ENCODE measurements at places on chromosomes 2 and 18.

DNA sequence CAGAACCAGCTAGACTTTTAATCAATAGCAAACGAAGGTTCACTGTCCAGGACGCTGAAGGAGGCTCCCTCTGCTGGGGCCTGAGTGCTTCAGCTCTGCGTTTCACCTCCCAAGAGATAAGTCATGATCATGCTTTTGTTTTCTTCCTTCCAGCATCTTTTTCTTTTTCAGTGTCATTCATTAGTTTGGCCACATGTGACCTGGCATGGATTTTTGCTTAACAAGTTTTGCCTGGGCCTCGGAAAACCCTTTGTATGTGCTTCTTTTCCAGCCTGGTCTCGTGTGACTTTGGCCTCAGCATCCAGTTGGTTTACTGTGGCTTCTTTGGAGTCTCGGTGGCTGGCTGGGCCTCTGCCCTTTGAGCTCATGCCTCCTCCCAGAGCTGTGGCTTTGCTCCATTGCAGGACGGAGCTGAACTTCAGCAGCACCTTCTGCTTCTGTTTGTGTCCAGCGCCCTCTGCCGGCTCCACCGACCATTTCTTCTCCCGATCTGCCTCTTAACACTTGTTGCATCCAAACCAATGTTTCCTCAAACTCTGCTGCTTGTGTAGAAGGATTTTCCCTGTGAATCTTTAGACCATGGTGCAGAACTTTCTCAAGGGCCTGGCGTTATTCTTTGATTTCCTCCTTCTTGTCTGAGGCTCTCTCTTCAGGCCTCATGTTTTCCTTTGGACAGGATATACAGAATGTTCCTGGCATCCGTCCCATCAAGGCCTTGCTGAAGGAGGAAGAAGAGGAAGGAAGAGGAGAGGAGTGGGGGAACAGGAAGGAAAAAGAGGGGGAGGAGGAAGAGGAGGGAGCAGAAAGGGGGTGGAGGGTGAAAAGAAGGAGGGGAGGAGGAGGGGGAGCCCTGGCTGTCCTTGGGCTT, 23.6 kb upstream of the HES6 start:
- DNase-seq, result peak; percentile 52

DNA sequence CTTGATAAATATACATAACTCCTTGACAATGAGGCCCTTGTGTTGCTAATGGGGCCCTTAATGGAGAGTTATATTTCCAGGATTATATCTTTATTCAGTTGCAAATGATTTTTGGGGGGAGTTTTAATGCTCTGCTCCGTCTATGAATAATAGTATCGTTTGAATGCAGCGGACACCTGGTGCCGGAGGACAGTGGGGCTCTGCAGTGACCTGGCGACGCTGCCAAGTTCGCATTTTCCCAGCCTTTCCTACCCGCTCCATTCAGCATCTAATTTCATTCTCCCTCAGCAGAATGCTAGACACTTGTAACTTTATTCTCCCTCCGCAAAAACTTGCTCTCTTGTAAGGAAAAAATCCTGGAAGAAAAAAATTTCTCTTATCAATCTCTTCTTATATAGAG, 257.6 kb upstream of the SALL3 start:
- DNase-seq, result no peak

DNA sequence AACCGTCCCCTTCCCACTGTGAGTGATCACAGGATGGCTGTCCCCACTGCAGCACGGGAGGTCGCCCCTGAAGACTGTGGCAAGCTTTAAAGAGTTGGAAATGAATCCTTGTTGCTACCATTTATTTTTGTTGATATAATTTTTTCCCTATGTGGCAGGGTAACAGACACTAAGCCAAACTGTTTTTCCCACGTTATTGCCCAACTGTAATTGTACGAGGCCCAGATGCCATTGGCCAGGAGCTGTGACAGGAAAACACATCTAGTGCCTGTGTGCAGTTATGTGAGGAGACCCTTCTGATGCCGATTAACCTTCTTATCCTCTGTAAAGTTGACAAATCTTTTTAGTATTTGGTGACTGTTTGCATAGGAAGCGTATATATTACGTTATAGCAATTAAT, 44.2 kb downstream of the MRPS9 start:
- no peak for DNase-seq

DNA sequence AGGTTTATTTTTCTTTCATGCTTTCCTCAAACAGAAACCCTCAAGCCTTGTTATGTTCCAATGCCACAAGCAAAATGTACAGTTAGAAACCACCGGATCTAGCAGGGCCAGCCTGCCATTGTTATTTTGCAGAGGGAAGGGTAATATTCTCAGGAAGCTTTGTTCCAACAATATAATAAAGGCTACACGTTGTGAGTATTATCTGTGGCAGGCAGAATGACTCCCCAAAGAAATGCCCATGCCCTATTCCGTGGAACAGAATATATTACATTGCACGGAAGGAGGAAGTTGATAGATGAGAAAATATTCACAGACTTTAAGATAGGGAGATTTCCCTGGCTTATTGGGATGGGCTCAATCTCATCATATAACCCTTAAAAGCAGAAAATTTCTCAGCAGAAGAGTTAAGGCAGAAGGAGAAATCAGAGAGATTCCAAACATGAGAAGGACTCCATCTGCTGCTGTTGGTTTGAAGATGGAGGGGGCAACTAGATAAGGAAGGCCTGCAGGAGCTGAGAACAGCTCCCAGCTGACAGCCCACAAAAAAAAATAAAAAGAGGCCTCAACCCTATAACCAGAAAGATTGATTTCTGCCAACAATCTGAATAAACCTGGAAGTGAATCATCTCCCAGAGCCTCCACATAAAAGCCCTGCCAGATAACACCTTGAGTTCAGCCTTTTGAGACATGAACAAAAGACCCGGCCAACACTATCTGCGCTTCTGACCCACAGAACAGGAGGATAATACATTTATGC, 466.6 kb downstream of the LPIN1 start:
- DNase-seq, result no peak

- no peak for DNase-seq
These were observed 2.2 kb upstream of the PARD3B start for GRCh38 chr2:204542982-204543608.

- DNase-seq, result no peak
These were observed 453.7 kb upstream of the CELF4 start for GRCh38 chr18:38019292-38019691.

DNA sequence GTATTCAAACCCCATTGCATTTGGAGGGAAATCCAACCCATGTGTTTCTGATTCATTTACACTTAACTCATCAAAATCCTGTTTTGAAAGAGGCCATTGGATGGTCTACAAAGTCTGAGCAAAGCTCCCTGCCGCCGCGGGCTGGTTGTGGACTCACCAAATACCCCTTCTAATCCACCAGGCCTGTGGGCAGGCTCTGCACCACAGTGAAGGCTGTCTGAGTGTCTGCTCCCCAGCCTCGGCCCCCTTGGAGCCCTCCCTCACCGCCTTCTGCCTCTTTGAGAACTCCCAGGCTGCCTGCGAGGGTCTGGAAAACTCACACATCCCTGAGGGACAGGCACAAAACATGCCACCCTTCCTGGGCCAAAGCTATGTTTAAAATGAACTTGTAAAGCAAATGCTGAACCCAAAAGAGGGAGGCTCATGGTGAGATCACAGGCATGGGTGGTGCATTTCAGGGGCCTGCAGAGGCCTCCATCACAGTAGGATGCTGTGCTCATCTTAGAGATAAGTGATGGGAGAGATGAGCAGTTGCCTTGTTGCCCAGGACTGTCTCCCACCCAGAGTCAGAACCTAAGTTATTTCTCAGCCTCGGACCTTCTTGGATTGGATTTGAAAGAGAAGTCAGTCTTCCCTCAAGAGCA, 225.0 kb downstream of the CYP26B1 start:
- no peak for DNase-seq

DNA sequence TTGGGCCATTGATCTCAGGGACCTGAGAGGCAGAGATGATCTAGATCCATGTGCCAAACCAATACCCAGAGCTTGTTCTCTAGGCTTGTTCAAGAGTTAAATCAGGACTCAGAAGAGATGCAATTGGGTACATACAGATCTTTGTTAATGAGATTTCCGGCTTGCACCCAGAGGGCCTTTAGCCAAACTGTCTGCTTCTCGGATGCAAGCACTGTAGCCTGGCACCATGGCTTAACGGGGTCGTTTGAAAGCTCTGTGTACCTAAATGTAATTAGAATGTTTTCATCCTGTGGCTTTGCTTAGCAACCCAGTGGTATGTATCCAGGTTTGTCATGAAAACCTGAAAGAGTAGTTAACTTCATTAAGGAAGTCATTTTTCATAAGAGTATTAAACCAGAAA, 94.2 kb downstream of the TPGS2 start:
- DNase-seq, result no peak

DNA sequence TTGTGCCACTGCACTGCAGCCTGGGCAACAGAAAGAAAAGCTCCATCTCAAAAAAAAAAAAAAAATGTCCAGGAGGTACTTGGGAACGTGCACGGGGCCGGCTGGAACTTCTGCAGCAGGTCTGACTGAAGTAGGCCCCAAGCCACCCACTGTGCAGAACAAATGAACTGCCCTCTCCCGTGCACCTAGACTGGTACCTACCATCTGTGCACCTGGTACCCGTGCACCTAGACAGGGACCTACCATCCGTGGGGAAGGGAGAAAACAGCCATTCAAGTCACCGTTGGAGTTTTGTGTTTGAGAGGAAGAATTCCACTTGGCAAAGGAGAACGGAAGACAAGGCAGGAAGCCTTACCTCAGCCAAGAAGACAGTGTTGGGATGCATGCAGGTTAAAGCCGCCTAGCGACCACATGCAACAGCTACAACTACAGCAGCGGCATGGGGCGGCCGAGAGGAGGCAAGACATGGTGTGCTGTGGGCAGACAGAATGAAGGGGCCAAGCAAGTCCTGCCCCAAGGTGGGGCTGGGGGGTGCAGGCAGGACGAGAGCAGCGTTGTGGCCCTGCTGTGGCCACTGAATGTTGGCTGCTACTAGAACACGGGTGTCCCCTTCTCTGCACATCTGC, 16.1 kb downstream of the ST3GAL5 start:
- no peak for DNase-seq

Measured in activated CD8-positive, alpha-beta memory T cell treated with anti-CD3 and anti-CD28 coated beads for 1 hour (primary cell).